ENCODE measurements at places on chromosomes 1 and 21. TPM values are rescaled to one million over a fixed set of nuclear protein-coding genes. Genes with fewer than 3 reads are reported as not detected.

- DNase-seq: no peak
Measured at GRCh38 chr1:41009466-41009865, 12.1 kb downstream of the SLFNL1 start.

GRCh38 chr1:209937996-209938959 lies at the start of gene SYT14:
Gene SYT14 (plus strand): TSS chr1:209938217. CDS start chr1:209938265, 48 bp downstream.
- no peak for DNase-seq

The CA6 gene
- not detected for total RNA-seq

The CFAP57 gene
- not detected for total RNA-seq

- no peak for DNase-seq
Measured at GRCh38 chr1:112268408-112268807, 127.6 kb upstream of the CTTNBP2NL start.

DNA sequence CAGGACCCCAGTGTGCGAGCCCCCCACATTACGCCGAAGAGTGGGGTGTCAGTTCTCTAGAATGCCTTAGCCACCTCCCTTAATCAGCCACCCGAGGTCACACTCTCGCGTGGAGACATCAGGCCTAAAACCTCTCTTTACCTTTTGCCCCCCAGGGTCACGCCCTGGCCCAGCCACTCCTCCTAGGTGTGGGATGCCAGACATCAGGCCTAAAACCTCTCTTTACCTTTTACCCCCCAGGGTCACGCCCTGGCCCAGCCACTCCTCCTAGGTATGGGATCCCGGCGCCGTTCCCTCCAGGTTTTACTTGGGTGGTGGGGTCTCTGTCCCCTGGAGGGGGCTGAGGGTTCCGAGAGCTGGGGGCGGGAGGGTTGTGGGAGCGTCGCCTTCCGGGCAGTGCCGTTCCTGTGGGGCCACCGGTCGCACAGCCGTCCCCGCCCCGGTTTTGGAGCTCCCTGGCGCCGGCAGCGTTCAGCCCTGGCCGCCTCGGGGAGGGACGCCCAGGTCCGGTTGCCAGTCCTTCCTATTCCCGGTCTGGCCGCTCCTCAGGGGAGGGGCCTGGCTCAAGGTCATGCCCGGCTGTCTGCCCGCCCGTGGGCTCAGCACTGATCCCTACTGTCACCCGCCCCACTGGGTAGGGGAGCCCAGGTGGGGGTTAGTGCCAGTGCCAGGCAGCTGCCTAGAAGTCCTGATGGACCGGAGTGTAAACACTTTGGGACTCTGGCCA lies 882 bp downstream of the VPS13D start:
- DNase-seq: peak; percentile 79

The ATP1A4 gene
- not detected for total RNA-seq

DNA sequence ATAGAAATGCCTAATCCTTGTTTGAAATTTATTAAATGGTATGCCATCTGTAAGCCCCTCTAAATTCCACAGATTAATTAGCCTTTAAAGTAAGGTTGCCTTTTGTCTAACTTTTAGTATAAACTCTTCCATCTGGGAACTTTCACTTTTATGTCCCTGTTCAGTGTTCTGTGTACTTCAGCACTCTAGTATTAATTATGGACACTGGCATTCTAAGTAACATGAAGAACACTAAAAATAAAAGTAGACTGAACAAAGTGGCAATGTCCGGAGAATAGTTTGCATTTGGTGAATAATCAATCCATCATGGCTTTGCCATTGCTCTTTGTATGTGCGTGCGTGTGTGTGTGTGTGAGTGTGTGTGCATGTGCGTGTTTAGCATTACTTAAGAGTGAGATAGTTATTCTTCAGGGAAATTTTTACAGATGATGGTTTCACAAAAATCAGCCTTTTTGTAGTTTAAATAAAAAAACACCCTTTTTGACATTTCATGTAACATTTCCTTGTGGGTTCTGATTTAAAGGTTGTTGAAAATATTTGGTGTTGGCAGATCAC lies 51.1 kb downstream of the ATF6 start:
- peak; percentile 18 for DNase-seq

DNA sequence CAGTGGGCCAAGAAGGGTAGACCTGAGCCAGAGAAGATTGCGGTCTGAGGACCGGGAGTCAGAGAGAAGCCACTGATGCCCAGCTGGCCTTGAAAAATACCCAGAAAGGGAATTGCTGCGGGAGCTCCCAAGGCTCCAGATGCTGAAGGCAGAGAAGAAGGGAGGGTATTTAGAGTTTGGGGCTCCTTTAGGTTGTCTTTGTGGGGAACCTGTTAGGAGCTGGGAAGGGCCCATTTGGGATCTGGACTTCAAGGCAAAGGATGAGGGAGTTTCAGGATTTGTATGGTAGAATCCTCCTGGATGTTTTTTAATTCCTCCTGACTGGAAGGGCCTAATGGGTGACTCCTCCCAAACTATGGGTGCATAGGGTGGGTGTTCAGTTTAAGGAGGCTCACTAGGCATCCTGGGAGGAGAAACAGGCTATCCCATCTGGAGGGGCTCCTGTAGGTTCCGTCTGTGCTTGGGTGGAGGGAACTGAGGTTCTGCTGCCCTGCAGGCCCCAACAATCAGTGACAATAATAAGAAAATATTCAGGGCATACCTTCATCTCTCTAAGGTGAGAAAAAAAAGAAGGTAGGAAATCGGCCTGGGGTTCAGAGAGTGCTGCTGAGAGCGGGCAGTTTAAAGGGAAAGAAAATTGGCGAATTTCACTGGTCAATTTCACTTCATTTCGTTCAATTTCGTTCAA lies 5.1 kb downstream of the FOXD2 start:
- no peak for DNase-seq

DNA sequence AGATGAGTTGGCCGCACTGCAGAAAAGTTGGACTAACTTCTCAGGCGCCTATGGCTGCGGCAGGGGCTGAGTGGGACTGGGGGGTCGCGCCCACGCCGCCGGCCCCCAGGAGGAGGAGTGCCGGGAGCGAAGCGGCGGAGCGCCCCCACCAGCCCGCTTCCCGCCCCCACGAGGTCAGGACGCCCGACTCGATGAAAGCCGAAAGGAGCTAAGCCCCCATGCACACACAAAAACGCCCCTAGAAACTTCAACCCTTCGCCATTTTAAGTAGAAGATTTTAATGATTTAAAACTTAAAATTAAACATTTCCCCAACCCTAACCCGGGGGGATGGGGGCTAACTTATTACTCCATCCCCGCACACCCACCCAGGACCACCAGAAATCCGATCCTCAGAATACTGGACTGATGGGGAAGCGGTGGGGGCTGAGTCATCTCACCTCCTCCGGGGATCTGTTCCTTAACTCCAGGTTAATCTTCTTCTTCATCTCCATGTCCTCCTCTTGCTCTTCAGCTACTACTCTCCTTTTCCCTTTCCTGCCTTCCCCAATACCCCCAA lies 539 bp downstream of the ANP32E start:
- peak; percentile 50 for DNase-seq

DNA sequence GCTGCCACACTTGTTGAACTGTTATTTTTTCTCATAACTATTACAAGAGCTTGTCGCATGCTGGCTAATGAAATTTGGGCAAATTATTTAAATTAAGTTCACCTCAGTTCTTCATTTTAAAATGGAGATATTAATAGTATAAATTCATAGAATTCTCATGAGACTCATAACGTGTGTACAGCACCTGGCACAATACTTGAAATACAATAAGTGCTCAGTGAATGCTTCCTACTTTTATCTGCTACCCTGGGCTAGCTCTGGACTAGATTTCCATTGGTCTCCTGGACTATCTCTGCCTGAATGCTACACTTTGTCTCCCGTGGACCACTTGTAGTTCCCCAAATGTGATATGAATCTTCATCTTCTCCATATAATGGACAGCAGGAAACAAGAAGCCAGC lies 919 bp downstream of the SLAMF6 start:
- DNase-seq: no peak

The MROH9 gene
- total RNA-seq: not detected

DNA sequence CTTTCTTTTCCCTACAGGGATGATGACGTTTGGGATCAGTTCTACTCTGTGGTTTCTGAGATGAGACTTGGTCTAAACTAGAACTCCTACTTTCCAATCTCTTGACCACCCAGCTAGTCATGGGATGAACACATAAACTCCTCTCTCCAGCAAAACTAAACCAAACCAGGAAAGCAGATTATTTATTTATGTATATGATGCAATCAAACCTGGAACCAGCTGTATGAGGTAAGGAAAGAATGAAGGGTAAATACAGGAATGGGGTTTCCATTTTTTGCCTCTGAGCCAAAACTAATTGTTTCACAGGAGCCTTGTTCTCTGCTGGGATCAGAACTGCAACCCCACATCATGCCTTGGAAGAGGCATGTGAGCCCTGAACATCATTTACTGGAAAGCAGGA lies 3.3 kb upstream of the AGT start:
- DNase-seq: no peak

- DNase-seq: peak; percentile 80
Measured at GRCh38 chr21:31098576-31099005, 60.3 kb upstream of the KRTAP19-8 start.

- peak; percentile 92 for DNase-seq
Measured at GRCh38 chr1:159924025-159924790, 1.1 kb downstream of the TAGLN2 start.

DNA sequence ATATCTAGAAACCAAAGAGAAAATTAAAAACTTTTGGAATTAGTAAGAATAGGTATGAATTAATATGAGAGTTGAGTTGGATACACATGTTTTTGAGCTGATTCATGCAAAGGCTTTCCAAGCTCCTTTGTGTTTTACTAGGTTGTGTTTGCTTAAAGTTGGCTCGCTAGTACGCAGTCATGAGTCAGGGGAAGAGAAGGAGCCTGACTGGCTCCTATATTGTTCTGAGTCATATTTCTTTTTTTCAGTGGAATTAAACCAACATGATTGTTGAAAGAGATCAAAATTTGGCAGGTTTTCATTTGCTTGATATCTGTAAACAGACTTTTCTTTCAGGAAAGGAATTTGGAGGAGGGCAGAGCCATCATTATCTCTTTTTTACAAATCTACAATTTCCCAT lies 66.7 kb downstream of the MAGI3 start:
- DNase-seq: no peak

DNA sequence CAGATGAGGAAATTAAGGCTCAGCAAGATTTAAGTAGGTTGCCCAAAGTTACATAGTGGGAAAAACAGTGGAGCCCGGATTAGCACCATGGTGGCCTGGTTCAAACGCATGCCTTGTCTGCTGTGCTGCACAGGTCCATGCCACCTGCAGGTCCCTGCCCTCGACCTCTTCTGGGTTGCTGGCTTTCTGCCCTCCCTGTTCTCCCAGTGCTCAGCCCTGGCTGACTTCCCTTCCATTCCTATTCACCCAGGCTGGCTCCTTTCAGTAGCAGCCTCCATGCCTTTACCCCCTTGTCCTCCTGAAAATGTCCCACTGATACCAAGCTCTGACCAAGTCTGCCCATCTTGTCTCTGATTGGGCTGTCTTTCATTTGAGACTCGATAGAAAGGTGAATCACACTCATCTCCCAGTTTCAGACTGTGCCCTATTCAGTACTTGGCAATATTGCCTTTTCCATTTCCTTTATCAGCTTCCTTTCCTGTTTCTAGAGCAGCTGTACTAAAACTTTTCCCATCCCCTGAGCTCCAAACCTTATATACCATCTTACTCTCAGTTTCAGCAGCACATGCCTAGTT lies 75.8 kb downstream of the ST3GAL3 start:
- DNase-seq: no peak

The HTR6 gene
- total RNA-seq: not detected

The ADORA3 gene
- total RNA-seq: 4.1 TPM
